Activated naive CD4-positive, alpha-beta T cell treated with anti-CD3 and anti-CD28 coated beads, Interleukin-2, amount 50 U/mL, for 72 hours (primary cell): ENCODE measurements at places on chromosomes 13 and 19.

DNA sequence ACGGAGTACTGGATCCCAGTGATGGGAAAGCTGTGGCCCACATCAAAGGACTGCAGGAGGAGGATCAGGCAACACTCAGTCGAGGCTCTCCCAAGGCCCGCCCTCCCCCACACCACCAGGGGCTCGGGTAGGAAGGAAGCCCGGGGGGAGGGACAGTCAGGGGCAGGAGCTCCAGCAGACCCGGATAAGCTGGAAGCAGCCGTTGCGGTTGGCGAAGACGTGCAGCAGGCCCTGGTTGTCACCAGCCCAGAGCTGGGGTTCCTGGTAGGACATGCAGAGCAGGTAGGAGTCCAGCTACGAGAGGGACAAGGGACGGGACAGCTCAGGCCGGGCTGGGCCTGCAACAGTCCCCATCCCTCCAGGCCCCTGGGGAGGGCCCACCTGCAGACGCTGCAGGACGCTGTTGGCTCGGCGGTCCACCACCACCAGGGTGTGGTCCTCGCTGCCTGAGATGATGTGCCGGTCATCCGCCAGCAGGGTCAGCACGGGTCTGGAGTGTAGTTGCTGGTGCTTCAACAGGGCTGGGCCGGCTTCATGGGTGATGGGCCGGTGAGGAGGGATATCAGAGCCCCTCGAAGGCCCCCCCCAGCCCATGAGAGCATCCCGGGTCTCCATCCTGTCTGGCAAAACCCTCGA is 1.9 kb downstream of the GNG14 start:
- DNase-seq = no peak

- no peak for DNase-seq
These were observed 437.0 kb downstream of the SUCLA2 start for GRCh38 chr13:47564041-47564440.

- no peak for DNase-seq
These were observed 71.8 kb downstream of the TBC1D4 start for GRCh38 chr13:75410207-75410606.

DNA sequence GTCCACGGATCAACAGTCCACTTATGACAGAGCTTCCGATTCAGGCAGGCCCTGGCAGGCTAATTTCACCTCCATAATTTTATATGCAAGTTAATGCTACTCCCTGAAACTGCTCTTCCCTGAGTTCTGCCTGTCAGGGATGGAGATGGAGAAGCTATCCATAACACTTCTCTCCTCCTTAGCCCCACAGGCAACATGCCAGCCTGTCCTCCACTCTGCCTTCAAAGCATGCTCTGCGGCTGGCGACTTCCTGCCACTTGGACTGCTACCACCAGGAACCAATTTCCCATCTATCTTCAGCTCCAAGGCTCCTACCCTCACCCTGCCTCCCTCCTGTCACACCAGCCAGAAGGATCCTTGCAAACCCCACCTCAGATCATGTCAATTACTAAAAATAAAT is 35.4 kb downstream of the GSX1 start:
- DNase-seq = no peak

DNA sequence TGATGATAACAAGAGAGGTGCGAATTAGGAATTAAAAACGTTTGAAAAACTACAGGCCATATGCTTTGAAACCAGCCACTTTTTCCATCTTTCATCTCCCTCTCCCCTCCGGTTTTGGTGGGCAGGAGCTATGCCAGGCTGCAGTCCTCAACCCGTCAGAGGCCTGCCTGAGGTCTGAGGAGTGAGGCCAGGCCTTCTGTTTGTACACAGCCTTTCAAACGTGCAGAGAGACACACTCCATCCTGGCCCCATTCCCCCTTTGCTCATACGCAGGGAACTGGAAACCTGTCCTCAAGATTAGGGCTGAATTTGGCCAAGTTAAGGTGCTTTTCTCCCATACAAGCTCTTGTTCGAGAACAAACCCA is 74.5 kb downstream of the ZIC5 start:
- DNase-seq = no peak

GRCh38 chr13:64684685-64685431 is 2545.3 kb downstream of the PCDH9 start:
- DNase-seq = no peak

DNA sequence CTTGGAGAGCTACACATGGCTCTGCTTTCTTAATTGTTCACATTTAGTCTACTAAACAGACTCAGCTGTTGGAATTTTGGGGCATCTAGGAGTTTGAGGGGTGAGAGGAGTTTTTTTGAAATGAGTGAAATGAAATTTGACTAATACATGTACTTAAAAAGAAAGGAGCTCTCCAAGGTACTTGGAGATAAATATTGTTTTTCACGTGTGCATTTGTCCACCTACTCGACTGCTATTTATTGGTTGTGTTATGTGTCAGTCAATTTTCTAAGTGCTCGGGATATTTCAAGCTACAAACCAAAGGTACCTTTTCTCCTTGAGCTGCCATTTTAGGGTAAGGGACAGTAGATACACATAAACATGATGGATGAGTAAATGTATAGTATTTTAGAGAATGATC is 697.0 kb downstream of the LIG4 start:
- DNase-seq = no peak
